ENCODE measurements at places on chromosomes 13 and 19.
A peak's percentile ranks its signal among the peaks of the same experiment; 100 is the strongest.

GRCh38 chr13:52378312-52378711, 27.7 kb downstream of the THSD1 start:
- DNase-seq, result no peak

DNA sequence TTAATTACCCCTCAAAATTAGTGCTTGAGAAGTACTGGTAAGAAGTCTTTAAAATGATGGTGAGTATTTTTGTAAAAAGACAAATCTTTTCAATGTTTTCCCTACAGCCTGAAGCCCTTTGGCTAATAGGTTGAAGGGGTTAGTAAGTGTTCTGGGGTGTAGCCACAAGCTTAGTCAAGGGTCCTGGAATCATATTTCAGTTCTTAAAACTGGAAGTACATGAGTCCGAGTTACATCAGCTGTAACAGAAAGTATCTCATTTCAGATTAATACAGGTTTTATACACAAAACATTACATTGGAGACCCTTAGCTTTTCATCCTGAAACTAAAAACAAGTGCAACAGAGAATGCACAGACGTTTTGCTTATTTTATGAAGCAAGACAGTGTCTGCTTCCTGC, 52.7 kb upstream of the TEX29 start:
- no peak for DNase-seq

GRCh38 chr13:40987606-40988280, 31.4 kb downstream of the ELF1 start:
- DNase-seq, result no peak

DNA sequence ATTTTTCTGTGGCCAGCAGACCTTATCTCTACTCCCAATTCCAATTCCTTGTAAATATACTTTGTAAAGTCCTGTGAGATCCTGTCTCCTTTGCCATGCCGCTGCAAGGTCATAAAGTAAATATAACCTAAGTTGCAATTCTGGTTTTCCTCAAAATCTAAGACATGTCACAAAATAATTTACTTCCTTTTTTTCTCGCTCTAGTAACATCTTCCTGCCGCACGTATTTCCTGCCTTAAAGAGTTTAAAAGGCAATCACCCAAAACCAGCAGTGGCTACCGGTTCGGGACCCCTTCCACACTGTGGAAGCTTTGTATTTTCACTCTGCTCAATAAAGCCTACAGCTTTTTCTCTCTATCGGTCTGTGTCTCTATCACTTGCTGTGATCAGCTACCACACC, 832.0 kb upstream of the SLITRK5 start:
- no peak for DNase-seq

DNA sequence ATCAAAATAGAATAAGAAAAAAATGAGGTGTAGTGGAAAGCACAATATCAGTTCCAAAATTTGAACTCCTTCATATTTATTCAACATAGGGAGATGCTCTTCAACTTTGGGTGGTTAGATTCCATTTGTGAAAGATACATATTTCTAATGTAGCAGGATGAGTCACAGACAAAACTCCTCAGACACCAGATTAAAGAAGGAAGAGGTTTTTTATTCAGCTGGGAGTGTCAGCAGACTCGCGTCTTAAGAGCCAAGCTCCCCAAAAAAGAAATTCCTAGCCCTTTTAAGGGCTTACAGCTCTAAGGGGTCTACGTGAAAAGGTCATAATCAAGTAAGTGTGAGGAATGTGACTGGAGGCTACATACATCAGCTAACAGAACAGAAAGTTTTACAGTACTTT, 6.8 kb upstream of the ZNF765 start:
- DNase-seq, result no peak

GRCh38 chr13:67854990-67855389, 624.9 kb upstream of the PCDH9 start:
- no peak for DNase-seq

GRCh38 chr19:42270346-42271044, 1.4 kb downstream of the CIC start:
- DNase-seq, result no peak

GRCh38 chr19:31073485-31074198, 275.6 kb downstream of the TSHZ3 start:
- DNase-seq, result no peak

GRCh38 chr19:40224342-40225150, 1.9 kb downstream of the CCNP start:
- DNase-seq, result no peak

GRCh38 chr13:79222427-79223205, 183.4 kb downstream of the RBM26 start:
- no peak for DNase-seq

DNA sequence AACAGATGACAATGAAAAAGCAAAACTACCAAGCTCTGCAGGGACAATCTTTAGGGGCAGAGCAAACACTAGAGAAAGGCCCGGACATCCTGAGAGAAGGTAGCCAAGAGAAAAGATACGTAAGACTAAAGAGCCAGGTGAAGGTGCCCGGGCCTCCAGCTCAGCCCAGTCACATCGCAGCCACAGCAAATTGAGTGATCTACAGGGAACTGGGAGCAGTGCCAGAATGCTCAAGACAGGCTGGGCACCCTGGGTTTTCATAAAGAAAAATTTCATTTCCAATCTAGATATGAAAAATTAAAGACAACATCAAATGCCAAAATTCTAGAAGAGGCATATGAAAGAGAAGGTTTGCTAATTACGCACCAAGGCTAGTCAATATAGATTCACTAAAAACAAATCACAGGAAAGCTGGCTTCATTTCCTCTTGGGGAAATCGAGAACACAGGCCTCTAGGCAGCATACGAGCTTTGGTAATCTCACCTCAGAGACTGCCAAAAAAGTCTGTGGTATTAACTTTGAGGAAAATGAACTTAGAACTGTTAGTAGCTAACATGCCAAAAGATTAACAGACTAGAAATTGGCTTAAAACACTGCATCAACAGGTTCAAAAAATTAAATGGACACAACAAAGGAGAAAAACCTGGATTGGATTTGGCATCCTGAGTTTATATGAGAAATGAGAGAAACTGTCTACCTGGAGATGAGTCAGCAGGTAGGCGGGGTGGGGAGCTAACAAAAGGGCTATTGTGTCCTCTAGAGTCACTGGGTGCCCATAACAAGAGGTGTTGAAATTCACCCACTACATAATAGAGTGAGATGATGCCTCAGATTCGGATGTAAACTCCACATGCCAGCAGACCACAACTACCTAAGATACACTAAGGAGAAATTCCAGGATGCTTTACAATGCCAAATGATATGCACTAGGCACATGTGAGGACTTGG, 6.6 kb downstream of the ANKRD10 start:
- DNase-seq, result peak; percentile 80

- DNase-seq, result no peak
Observed at GRCh38 chr19:30011051-30011578, 69.1 kb downstream of the URI1 start.

- DNase-seq, result peak; percentile 50
Observed at GRCh38 chr19:664913-665443, 2.0 kb upstream of the RNF126 start.

- DNase-seq, result no peak
Observed at GRCh38 chr13:112710855-112711527, 21.2 kb downstream of the ATP11A start.

GRCh38 chr13:24851546-24851945, 87.6 kb downstream of the RNF17 start:
- DNase-seq, result no peak

DNA sequence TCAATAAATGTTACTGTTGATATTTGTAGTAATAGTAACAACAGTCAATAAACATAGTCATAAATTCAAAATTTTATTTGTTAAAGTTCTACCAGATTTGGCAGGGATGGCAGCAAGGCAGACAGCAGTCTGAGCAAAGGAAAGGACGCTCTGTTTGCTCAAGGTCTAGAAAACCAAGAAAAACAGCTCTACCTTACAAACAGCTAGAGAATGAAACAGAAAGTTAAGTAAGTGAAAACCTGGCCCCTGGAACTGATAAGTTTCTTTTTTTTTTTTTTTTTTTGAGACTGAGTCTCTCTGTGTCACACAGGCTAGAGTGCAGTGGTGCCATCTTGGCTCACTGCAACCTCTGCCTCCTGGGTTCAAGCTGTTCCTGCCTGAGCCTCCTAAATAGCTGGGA, 27.9 kb downstream of the ENOX1 start:
- no peak for DNase-seq

- no peak for DNase-seq
Observed at GRCh38 chr19:47644199-47644598, 35.3 kb downstream of the BICRA start.

GRCh38 chr13:71018995-71019394, 848.0 kb downstream of the DACH1 start:
- DNase-seq, result no peak

GRCh38 chr13:48645845-48646244, 7.9 kb upstream of the CYSLTR2 start:
- no peak for DNase-seq

DNA sequence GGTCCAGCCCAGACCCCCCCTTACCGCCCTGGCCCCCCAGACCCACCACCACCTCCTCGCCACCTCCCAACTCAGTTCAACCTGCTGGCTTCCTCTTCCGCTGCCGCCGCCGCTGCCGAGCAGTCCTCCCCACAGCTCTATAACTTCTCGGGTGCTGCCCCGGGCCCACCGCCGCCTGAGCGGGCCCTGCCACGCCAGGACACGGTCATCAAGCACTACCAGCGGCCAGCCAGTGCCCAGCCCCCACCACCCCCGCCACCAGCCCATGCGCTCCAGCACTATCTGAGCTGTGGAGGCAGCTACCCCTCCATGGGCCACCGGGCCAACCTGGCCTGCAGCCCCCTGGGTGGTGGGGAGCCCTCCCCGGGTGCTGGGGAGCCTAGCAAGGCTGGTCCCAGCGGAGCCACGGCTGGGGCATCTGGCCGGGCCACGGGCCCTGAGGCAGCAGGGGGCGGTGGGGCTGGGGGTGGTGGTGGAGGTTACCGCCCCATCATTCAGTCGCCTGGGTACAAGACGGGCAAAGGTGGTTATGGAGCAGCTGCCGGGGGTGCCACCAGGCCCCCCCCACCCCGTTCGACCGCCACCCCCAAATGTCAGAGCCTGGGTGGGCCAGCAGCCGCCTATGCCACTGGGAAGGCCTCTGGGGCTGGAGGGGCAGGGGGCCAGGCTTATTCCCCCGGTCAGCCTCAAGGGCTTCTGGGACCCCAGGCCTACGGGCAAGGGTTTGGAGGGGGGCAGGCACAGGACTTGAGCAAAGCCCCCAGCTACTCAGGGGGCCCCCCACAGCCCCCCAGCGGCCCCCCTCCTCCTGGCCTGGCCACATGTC, 4.2 kb downstream of the PRR12 start:
- DNase-seq, result no peak

GRCh38 chr13:95641291-95642027, 3.0 kb downstream of the DZIP1 start:
- no peak for DNase-seq

GRCh38 chr19:4232614-4233281, 3.4 kb downstream of the EBI3 start:
- DNase-seq, result no peak

- DNase-seq, result no peak
Observed at GRCh38 chr19:33397536-33398360, 24.2 kb downstream of the CEBPG start.

DNA sequence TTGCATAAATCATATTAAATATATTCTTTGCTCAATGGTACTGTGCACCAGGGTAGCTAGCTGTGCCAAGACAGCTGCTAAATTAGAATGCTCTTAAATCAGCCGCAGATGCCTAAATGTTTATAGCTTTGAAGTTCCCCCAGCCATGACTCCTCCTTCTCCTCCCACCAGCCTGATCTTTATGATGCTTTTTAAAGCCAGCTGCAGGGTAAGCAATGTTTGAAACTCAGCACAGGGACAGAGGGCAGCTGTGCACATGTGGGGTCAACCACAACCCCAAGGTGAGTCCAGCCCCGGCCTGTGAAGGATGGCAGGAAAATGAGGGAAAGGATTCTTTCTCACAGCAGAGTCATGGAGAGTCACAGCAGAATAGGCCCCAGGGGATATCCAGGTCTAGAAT, 635.7 kb downstream of the UQCRFS1 start:
- no peak for DNase-seq

DNA sequence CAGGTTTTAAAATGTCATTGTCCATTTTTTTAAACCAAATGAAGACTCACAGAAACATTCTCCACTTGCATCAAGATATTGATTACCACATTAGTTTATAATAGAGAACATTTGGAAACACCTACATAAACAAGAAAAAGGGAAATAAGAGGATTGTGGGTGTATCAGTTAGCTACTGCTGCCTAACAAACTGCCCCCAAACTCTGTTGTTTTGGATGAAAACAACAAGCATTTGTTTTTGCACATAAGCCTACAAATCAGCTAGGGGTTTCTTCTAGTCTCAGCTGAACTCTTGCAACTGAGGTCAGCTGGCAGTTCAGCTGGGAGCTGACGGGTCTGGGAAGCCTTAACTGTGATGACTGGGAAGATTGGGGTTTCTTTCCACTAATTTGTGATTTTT, 464.4 kb downstream of the COG6 start:
- no peak for DNase-seq

- DNase-seq, result no peak
Observed at GRCh38 chr19:56538761-56539263, at the start of gene ZFP28. TSS of gene ZFP28 (plus strand) at chr19:56538948. CDS start at chr19:56539019, 71 bp downstream.

DNA sequence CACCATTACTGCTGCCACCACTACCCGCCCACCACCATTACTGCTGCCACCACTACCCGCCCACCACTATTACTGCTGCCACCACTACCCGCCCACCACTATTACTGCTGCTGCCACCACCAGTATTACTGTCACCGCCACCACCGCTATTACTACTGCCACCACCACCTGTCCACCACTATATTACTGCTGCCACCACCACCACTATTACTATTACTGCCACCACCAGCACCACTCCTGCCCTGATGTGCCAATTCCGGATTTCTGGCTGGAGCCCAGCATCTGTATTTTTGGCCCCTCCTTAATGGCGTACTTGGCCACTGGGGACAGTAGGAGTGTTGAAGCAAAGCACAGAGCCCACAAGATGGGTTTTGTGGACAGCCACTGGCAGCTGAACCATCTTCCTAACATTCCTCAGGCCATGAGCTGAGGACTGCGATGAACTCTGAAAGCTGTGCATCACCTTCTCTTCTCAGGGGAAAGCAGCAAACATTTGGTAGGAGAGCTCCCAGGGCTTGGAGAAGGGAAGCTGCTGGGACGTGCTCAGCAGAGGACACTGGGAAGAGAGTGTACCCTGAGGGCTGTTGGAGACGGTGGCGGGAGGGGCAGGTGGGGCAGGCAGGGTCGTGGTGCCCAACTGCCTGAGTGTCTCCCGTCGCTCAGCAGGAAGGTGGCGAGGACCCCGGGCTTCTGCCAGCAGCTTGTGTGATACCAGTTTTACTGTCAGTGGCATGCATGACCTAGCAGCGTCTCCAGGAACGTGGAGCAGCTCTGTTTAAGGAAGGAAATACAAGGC, 23.0 kb downstream of the CUL4A start:
- DNase-seq, result no peak

- no peak for DNase-seq
Observed at GRCh38 chr13:25973576-25973975, 78.2 kb downstream of the SHISA2 start.

- no peak for DNase-seq
Observed at GRCh38 chr19:38277969-38278680, 13.8 kb downstream of the SPINT2 start.

DNA sequence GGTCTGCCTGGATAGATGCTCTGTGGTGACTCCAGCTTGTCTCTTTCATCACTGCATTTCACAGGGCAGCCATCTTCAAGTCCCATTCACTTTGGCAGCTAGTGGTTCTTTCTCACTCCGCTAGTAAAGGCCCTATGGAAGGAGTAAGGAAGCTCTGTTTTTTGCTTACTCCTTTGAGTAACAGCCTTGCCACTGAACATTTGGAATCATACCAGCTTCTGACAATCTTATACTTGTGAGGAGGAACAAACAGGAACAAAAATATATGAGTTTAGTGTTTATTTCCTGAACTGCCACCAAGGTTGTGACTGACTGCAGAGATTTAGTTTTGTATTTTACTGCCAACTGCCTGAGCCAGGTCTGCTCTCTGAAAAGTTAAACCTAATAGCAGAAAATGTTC, 38.7 kb downstream of the KCTD4 start:
- no peak for DNase-seq

Measured in iPS DF 19.7 (cell line).